ENCODE measurements at places on chromosomes 3 and 15. TPM values are rescaled to one million over a fixed set of nuclear protein-coding genes. Genes with fewer than 3 reads are reported as not detected.

DNA sequence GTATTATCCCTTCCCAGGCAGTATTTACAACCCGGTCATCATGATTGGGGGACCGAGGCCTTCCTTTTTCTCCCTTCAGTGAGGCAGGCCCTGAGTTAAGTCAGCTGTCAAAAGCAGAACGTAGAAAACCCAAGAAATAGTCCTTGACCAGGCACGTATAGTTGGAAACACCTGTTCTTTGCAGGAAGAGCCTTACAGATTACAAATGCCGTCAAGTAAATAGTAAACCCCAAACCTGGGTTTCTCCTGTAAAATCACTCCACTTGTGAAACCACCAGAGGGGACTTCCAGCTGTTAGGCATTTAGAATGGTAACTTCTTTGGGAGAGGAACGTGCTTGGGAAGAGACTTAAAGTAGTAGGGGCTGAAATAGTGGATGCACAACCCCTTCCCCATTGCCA is 1.0 kb upstream of the BTBD1 start:
- DNase-seq, result no peak

The ACKR2 gene
- polyA plus RNA-seq, result 0.10 TPM

The PLSCR5 gene
- not detected for polyA plus RNA-seq

The TRPC1 gene
- polyA plus RNA-seq, result 9.6 TPM

DNA sequence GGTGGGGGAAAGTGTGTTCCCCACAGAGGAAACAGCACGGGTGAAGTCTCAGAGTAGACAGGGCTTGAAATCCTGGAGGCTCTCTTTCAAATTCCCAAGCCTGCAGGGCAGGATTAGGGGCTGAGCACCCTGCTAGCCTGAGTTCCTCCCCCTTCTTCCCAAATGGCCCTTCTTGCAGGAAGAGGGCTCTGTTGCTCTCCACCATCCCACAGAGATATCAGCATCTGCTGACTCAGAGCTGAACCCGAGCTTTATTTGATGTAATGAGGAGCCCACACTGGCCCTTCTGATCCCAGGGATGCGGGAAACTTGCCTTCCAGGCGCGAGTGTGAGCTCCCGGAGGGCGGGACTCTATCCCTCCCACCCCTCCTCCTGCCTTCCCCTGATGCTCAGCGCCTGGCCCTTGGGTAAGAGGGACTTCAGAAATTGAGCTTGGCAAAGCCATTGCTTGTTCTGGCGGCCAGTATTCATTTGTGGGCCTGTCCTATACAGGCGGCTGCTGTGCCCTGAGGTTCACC is 1.4 kb upstream of the STRA6 start:
- DNase-seq, result peak; percentile 82

GRCh38 chr15:92014281-92015030 is 160.9 kb downstream of the SLCO3A1 start:
- no peak for DNase-seq

DNA sequence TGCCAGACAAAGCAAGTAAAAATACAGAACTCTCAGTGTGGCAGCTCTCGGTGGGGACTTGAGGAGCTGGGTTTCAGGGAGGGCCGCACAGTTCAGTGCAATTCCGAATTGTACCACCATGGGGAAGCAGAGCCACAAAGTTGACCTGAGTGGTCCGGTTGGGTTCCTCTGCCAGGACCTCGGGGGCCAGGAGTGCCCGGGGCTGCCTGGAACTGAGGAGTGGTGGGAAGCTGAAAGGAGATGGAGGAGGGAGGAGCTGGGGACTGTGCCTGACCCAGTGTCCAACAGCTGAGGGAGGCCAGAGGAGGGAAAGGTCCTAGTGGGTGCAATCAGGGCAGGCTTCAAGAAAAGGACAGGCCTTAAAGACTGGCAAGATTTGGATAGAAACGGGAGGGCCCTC is 32.2 kb upstream of the TRH start:
- peak; percentile 86 for DNase-seq

The FETUB gene
- 0.05 TPM for polyA plus RNA-seq

DNA sequence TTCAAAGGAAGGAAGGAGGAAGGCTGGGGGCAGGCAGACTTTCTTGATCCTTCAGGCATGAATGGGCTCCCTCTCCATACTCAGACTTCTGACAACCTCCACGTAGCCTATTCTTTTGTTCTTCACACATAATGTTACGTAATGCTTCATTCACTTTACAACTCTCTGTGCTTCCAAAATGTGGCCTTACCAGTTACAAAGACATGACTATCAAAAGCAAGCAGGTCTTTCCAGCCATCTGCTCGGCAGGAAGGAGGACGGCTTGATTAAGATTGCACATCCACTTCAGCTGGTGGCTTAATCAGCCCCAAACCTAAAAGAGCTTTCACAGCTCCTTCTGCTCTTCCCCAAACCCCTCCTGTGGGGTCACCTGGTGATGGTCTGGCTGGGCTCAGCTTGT is 263.2 kb downstream of the XXYLT1 start:
- DNase-seq, result no peak

The ADCY5 gene
- polyA plus RNA-seq, result 0.21 TPM

DNA sequence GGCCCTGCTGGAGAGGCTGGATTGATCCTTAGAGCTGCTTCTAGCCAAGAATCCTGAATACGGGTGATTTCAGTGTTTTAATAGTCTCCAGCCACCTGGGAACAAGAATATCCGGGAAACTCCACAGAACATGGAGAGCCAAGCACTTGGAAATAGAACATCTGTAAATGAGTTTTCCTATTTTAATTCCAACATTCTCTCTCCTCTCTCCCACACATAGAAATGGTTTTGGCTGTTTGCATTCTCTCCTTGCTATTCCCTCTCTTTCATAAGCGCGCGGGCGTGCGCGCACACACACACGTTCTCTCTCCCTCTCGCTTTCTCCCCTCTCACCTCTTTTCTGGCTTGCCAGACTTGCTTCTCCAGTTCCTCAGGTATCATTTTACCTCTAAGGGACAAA is 50.6 kb downstream of the GADL1 start:
- no peak for DNase-seq

The KLF15 gene
- polyA plus RNA-seq, result 0.39 TPM

- DNase-seq, result no peak
These were observed 284.0 kb upstream of the GADL1 start for GRCh38 chr3:31178467-31178866.

The CSPG5 gene
- 0.58 TPM for polyA plus RNA-seq

DNA sequence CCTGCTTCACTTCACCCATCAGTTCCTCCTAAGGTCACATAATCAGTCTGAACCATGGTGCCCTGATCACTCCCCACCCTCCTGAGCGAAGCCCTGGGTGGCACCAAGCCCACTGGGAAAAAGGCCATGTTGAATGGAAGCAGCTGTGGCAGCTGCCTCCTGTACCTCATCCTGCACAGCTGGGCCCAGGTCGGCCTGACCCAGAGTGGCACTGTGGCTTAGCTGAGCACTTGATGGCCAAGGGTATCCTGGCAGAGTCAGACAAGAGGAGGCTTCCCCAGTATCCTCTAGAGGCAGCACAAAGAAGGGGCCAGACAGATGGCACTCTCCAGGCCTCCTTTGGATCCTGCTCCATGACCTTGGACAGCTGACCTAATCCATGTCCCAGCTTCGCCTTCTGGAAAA is 68.4 kb downstream of the TLE3 start:
- DNase-seq, result no peak

DNA sequence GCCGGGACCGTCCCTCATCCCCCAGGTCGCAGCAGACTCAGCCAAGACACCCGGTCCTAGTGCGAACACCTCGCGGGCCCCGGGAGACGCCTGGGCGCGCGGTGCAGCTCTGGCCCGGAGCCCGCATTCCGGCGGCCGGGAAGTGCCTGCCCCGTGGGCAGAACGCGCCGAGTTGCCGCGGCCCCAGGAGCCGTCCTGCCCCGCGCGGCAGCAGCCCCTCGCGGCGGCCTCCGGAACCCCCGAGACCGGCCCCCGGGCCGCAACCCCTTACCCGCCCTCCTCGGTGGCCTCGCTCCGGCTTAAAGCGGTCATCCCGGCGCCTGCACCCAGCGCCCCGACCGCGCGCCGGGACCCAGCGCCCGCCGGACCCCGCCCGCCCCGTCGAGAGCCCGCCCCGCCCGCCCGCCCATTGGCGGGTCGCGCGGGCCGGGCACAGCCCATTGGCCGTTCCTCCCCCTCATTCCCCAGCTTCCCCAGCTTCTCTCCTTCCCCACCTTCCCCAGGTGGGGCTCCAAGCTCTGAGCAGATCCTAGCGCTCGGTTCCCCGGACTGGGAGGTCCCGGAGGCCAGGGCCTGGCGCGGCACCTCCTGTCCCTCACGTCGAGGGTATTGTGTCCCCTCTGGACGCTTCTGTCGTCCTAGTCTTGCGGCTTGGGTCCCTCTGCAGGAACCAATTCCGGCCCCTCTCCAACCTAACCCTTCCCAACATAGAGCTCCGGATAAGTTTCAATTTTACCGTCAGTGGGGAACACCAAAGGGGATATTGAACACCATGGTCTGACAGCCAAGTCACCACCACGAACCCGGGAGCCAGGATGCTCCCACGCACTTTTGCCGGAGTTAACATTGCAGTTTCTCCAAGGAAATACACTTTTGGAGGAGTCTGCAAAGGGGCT is at the start of gene GRAMD2A:
TSS of gene GRAMD2A (minus strand) at position 328 of the 896 bp plus-strand sequence.
- peak; percentile 91 for DNase-seq

The GP9 gene
- polyA plus RNA-seq, result not detected

- DNase-seq, result no peak
These were observed 158.8 kb downstream of the RORA start for GRCh38 chr15:61070111-61070901.

The REC114 gene
- not detected for polyA plus RNA-seq

GRCh38 chr15:69693059-69693458 is 240.4 kb downstream of the RPLP1 start:
- no peak for DNase-seq

GRCh38 chr3:195040773-195041520 is 230.0 kb downstream of the XXYLT1 start:
- DNase-seq, result no peak

DNA sequence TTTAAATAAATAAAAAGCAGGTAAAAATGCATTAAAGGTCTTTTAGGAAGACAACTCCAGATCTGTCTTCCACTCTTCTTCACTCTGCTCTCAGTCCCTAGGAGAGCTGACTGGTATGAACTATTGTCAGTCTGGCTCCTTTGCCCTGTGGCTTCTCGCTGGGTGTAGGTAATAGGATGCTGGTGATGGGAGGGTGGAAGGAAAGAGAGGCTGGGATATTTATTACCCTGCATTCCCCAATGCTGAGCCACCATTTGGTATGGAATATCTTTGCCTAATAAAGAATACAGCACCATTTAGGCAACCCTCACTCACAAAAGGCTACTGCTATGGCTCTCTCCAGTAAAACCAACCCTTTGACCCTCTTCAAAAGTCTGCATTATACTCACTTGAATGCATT is 326.9 kb downstream of the CNTN3 start:
- DNase-seq, result no peak

GRCh38 chr3:180762866-180763265 is 83.6 kb upstream of the CCDC39 start:
- no peak for DNase-seq
